Hypothalamus (tissue), 51 donors: ENCODE measurements at places on chromosomes 1 and 21.

- DNase-seq = no peak
Observed at GRCh38 chr1:72111662-72112061, 170.7 kb downstream of the NEGR1 start.

DNA sequence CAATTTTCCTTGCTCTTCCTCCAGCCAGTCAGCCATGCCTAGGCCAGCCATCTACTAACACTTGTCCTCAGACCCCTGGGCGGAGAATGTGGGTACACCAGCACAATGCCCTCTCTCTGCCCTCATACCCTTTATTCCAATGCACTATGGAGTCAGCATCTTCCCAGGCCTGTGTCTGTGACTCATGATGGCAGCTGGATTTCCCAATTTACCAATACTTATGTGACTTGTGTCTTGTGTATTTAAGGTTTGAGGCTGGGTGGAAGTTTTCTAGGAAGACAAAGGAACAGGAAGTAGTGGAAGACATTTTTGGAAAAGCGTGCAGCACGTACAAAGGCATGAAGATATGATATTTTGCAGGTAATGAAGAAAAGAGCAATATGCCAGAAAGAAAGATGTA is 114.3 kb downstream of the NMNAT2 start:
- DNase-seq = no peak

GRCh38 chr1:153353226-153353947 is 4.3 kb upstream of the S100A9 start:
- DNase-seq = no peak

- no peak for DNase-seq
Observed at GRCh38 chr21:37909936-37910335, 6.3 kb downstream of the KCNJ6 start.

DNA sequence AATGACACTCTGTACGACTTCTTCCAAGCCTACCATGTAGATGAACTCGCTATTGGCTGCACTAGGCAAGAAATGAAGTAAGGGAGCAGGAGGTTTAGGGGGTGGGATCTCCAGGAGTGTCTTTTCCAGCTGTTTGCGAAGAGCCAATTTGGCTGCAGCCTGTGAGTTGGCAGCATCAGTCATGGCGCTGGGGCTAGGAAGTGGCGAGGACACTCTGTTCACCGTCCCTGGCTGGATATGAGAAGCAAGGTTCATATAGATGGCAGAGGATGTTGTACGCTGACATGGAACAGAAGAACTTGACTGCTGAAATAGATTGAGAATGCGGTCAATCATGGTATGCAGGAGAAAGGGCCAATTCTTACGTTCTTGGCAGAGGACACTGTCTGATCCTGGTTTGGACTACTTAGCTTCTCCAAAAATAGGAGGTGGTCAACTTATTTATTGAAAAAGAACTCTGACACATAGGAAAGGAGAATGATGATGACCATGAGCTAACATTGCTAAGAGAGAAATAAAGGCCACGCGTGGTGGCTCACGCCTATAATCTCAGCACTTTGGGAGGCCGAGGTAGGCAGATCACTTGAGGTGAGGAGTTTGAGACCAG is 41.2 kb downstream of the SLC27A3 start:
- no peak for DNase-seq

DNA sequence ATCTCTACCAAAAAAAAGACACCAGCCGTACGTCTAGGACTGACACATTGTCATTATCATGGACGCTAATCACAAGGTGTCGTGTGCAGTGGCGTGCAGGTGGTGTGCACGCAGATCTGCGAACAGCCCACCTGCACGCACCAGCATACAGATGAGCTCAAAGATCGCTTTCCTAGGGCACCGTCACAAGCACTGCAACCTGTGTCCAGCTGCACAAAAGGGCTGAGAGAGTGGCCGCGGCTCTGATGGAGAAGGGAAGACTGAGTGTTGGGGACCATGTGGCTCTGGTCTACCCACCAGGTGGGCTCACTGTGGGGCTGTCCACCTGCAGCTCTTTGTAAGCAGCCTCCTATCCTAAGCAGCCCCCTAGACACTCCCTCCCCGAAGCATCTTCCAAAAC is 50.9 kb downstream of the S100B start:
- DNase-seq = no peak

DNA sequence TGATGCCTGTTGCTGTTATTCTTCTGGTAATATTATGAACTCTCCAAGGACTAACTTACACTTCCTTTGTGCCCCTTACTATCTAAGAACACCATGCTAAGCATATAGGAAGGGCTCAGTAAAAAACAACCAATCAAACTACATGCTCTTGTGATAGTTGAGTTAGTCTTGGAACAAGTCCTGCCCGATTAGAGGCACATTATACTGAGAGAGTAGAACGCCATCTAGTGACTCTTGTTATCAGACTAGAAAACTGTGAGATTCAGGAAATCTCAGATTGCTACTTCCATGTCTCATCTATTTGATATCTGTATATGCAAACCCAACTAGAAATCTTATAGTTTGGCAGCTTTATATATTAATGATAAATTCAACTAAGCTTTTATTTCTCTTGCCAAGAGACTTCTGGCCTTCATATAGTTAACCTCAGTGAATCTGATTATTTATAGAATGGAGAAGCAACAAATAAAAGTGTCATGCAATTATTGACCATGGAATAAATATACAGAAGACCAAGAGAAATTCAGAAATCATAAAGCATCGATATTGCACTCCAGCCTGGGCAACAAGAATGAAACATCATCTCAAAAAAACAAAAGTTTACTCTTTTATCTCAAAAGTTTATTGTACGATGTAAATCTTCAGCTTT is 7.8 kb upstream of the SRRM1 start:
- DNase-seq = no peak

DNA sequence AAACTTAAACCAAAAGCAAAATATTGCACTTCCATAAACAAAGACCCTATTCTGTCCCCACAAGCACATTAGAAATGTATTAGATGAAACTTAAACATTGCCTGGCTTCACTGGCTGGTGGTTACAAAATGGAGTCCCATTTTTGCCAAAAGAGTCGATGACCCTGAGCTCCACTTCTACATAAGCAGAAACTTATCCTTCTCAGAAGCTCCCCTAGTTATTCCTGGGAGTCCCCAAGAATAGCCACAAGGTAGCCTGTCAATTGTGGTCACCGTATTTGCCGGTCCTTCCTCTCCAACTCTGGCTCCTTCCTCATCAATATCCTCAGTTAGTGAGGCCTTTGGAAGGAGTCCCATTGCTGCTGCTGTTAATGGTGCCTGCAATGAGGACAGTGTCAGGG is 37.3 kb downstream of the CDCP2 start:
- no peak for DNase-seq

GRCh38 chr21:26840201-26840600 is 5.0 kb downstream of the ADAMTS1 start:
- DNase-seq = no peak

- DNase-seq = no peak
Observed at GRCh38 chr1:56404561-56405030, 174.8 kb downstream of the PLPP3 start.

DNA sequence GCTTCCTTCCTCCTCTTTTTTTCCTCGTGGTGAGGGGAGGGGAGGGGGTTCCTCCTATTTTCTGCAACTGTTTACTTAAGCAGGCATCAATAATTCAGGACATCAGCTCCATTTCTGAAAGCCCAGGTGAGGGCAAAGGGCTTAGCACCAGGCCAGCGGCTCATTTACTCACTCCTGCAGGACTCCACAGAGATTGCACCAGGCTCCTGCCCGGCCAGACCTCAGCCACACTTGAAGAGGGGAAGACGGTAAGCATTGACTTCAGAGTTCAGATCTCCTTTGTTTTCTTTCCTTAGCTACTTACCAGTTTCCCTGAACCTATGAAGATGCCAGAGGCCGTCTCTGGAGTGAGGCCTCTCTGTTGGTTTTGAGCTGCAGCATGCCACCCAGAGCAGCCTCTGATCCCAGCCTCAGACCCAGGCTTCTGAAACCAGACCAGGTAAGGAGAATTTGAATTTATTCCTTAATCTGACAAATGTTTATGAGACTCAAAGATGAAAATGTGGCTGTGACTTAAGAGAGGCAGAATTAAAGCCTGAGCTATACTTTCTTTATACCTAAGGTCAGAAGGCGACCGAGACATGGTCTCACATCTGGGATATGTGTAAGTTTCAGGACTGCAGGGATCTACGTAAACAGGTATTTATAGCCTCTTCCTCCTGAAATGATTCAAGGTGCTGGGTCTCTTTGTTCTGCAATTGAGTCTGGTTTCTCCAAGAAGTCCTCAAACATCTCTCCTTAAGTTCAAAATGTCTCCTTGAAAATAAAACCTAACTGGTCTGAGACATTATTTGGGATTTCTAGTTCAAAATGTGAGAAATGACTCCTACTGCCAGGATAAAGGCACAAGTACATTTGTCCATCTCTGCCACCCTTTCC is 272.5 kb upstream of the RUNX1 start:
- no peak for DNase-seq

DNA sequence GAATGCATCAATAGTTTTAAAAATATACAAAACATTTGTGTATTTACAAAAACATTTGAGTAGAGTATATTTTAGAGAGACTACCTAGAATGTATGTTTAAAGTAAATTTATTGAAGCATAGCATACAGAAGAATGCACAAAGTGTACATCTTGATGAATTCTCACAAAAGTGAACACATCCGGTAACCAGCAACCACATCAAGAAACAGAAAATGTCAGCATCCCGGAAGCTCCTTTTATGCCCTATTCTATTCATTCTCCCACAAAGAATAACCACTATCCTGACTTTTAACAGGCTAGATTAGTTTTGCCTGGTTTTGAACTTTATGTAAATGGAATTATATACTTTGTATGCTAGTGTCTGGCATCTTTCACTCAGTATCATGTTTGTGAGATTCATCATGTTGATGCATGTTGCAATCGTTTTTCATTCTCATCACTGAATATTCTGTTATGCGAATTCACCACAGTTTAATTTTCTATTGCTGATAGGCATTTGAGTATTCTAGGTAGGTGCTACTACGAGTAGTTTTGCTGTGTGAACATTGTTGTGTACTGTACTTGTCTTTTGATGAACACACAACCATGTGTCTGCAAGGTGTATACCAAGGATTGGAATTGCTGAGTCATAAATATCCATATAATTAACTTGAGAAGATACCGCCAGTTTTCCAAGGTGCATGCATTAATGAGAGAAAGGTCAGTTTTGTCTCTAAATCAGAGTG is 75.4 kb downstream of the CACHD1 start:
- no peak for DNase-seq

DNA sequence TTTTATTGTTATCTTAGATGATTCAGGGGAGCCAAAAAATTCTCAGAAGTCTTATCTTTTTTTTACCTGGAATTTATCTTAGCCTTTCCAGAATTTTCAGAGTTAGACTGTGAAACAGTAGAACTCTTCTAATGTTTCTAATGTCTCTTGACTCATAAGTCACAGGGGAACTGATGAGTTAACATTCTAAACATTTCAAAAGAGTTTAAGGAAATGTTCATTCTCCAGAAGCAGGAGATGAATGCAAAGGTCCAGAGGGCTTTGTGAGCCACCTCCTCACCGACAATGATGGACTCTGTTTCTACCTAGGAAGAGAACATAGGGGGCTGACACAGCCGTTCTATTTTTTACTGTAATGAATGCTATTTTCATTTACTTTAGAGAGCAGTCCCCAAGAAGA is 157.5 kb downstream of the BRINP2 start:
- no peak for DNase-seq

DNA sequence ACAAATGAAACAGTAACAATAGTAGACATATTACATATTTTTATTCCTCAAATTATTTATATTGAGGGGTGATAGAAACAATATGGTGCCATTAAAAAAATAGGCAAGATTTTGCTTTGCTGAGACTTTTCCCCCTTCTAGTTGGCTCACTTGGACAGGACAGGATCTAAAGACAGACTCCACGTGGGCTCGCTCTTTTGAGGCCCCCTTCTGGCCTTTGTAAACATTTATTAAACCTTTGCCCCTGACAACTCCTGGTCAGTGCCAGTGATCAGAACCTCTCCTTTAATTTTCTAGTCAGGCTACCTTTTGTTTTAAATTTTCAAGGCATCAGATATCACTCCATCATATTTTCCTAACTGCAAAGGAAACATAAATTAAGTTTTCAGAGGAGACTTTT is 49.7 kb upstream of the IFI44L start:
- DNase-seq = no peak

GRCh38 chr1:158095737-158096335 is 84.9 kb upstream of the CD1D start:
- no peak for DNase-seq

DNA sequence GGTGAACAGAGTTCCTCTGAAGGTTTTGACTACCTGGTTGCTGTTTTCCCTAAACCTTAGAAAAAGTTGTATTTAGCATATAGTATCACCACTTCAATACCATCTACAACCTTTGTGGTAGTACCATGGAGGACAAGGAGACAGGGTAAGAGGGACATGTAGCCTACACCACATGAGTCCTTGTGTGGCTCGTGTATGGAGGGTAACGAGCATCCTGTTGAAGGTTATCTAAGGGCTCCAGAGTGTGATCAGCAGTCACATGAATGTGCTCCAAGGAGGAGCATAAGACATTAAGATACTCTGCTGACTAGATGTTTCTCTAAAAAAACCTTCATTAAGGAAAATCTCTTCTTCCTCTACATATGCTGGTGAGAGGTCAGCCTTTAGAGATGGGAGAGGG is 67.3 kb downstream of the VCAM1 start:
- no peak for DNase-seq

DNA sequence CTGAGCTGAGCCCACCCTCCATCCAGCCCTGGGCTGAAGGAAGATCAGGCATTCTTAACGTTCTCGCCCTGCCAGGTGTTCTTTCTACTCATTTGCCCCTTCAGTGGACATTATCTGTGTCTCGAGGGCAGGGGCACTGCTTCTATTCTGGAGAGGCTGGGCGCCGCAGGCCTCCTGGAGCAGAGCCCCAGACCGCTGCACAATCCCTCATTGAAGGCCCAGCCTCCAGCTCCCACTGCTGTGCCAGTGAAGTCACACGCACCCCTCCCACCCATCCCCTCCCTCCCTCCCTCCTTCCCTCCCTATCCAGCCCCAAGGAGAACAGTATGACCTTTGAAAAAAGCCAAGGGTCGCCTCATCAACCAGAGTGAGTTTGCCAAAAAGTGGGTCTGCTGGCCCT is 76.7 kb downstream of the NFASC start:
- DNase-seq = peak; percentile 36

- no peak for DNase-seq
Observed at GRCh38 chr1:108646648-108647269, 14.1 kb downstream of the HENMT1 start.

DNA sequence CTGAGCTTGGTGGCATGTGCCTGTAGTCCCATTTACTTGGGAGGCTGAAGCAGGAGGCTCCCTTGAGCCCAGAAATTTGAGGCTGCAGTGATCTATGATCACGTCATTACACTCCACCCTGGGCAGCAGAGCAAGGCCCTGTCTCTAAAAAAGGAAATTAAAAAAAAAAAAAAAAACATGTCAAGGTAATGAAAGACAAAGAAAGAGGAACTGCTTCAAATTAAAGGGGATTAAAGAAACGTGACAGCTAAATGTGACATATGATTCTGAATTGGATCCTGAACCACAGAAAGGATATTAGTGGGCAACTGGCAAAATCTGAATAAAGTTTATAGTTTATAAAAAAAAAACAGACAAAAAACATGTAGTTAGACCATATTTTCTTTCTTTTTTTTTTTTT is 3.8 kb upstream of the C2CD4D start:
- DNase-seq = no peak

GRCh38 chr1:232904131-232904530 is 46.3 kb upstream of the NTPCR start:
- no peak for DNase-seq

GRCh38 chr1:114111731-114112641 is 41.7 kb downstream of the SYT6 start:
- DNase-seq = no peak

GRCh38 chr1:1124786-1125642 is 9.1 kb upstream of the C1orf159 start:
- DNase-seq = no peak

GRCh38 chr1:119674835-119675289 is 26.8 kb upstream of the ZNF697 start:
- DNase-seq = no peak
